Liver (tissue), 10 donors: ENCODE measurements at places on chromosomes 1 and 21.

GRCh38 chr21:38356883-38357625, 100.3 kb downstream of the KCNJ15 start:
- no peak for DNase-seq

DNA sequence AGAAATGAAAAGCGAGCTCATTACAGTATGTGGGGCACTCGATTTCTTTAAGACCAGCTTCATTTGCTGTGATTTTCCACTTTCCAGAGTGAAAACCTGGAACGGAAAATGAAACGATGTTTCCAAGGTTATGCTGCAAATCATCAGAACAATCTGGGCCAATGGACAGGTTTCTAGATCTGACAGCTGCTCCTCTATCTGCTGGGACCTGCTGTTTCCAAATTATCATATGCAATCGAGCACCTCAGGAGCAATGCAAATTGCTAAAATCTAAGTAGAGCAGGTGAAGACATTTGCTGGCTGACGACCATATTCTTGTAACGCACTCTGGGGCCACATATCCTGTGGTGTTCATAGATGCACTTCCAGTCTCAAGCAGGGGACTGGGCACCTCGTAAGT, 39.7 kb upstream of the TIAM1 start:
- no peak for DNase-seq

DNA sequence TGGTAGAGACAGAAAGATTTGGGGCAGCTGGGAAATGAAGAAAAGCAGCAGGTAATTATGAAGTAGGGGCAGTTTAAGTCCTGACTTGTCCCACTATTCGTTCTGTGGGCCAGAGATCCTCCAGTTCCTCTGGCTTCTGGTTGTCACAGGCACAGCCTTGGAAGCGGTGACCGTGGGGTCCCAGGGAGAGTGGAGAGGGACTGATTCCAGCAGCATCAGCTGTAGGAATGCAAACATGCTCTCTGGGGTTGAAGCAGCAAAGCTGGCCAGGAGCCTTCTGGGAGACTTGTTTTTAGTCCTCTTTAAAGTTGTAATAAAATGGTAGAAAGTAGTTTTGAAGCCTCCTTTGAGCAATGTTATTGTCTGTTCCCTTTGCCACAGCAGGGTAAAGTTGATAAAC, 488.0 kb downstream of the LMO4 start:
- no peak for DNase-seq

- DNase-seq: no peak
These were observed 78.9 kb downstream of the TGFBR3 start for GRCh38 chr1:91806769-91807700.

- DNase-seq: no peak
These were observed 5.4 kb downstream of the BARHL2 start for GRCh38 chr1:90711696-90712095.

- DNase-seq: no peak
These were observed 694 bp downstream of the TMEM167B start for GRCh38 chr1:109091078-109091838.

DNA sequence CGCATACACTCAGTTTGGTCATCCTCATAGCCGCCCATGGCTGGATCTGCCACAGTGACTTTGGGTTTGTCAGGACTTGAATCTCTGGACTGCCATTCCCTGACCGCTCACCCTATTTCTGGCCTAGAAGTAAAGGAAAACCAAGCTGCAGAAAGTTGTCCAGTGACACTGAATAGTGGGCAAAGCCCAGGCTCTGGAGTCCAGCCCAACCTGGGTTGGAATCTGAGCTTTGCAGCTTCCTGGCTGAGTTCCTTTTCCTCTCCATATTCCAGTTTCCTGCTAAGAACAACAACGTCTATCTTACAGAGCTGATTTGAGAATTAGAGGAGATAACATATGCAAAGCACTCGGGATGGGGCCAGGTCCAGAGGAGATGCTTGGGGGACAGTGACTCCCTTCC, 15.6 kb upstream of the EIF4G3 start:
- DNase-seq: no peak

DNA sequence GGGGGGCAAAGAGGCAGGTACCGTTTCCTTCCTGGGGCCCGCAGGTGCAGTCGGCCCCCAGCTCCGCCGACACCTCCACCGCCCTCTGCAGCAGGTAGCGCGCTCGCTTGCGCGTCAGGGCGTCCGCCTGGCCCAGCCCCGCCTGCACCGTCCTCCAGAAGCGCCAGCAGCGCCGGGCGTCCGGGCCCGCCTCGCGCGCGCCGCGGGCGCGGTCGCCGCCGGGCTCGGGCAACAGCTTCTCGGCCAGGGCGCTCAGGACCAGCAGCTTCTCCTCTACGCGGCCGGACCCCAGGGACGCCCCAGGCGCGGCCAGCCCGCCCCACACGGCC, 863 bp downstream of the TARBP1 start:
- no peak for DNase-seq

DNA sequence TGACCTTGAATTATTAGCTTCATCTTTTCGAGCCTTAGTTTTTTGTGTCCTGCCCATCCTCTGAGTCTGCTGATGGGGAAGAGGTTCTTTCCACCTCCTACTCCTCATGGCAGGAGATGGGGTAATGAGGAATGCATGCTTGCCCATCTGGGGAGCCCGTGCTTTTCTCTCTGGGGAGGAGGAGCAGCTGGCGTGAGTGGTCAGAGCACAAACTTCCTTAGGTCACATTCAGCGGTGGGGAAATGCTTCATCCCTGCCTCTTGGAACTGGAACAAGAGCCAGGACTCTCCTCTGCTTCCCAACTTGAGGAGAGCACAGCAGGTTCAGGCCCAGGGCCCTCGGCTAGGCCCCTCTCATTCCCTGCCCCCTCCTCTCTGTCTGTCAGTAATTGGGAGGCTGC, 155.0 kb downstream of the PCNX2 start:
- no peak for DNase-seq

- DNase-seq: peak; percentile 93
These were observed 25.3 kb downstream of the ADAM30 start for GRCh38 chr1:119870917-119871596.

- DNase-seq: no peak
These were observed 247.5 kb downstream of the USH2A start for GRCh38 chr1:216175714-216176113.

DNA sequence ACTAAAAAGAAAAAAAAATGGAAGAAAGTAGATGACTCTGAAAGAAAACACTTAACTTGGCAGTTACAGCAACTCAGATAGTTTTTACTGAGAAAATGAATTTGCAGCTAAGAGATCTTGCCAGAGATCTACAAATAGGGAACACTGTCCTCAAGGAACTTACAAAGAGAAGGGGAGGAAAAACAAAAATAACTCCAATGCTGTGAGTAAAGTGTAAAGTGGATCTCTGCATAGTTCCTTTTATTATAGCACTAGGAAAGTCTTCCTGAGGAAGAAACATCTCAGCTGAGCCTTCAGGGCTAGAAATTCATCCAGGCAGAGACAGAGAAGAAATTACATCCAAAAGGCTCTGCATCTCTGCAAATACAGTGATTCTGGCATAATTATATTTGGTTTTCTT, 3.9 kb downstream of the CD1B start:
- DNase-seq: no peak

- DNase-seq: no peak
These were observed 113.6 kb upstream of the TMEM51 start for GRCh38 chr1:15039901-15040300.

GRCh38 chr1:71817028-71817427, 465.3 kb downstream of the NEGR1 start:
- DNase-seq: no peak

GRCh38 chr1:55932402-55932801, 647.0 kb downstream of the PLPP3 start:
- DNase-seq: no peak

DNA sequence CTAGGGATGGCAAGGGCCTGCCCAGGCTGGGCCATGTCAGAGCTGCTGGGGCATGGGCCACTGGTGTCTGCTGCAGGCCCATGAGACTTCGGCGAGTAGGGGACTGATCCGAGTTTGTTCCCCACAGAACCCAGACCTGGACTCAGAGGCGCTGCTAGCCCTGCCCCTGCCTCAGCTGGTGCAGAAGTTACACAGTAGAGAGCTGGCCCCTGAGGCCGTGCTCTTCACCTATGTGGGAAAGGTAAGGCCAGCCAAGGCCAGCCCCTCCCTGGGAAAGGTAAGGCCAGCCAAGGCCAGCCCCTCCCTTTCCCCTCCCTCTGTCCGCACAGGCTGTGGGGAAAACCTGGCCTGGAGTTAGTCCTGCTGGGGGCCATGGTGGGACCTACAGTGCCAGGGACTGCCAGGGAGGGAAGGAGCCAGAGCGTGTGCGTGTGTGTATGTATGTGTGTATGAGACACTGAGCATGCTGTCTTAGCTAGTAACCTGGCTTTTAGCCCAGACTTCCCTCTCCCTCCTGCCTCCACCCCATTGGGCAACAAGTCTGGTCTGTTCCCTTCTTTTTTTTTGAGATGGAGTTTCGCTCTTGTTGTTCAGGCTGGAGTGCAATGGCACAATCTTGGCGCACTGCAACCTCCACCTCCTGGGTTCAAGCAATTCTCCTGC, 8.0 kb downstream of the FAAH start:
- peak; percentile 42 for DNase-seq

DNA sequence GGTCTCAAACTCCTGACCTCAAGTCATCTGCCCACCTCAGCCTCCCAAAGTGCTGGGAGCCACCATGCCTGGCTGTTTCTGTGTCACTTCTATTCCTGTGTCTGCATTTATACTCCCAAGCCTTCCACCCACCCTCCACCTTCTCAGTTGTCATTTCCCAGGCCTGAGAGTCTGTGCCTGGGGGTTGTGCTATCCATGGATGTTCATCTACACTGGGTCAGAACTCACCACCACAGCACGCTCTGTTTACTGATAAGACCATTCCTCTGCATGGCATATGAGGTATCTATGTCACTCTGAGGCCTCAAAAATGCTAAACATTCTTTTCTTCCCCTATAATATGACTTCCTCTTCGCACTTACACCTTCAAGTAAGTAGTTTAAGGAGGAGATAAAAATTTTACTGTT, 6.1 kb downstream of the NENF start:
- DNase-seq: no peak

- DNase-seq: no peak
These were observed 47.9 kb upstream of the ATP1A1 start for GRCh38 chr1:116325104-116325503.

GRCh38 chr21:15421441-15421881, 308.3 kb upstream of the USP25 start:
- no peak for DNase-seq

DNA sequence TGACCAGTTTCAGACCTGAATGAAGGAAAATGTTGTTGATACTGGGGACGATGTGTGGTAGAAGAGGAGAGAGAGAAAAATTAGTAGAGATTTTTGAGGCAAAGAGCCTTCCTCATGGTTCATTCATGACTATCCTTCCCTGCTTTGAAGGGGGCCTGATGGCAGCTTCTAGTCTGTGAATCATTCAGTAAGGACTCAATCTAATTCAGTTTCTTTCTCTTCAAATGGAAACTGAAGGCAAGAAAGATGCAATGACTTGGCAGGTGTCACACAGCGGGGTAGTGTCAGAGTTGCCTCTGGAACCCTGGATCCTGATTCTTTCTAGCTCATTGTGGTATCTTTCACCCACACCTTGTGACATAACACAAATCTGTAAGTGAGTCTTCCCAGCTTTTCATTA, 14.9 kb upstream of the CD5L start:
- DNase-seq: no peak
